ENCODE measurements at places on chromosomes 4 and X.
A peak's percentile ranks its signal among the peaks of the same experiment; 100 is the strongest.

DNA sequence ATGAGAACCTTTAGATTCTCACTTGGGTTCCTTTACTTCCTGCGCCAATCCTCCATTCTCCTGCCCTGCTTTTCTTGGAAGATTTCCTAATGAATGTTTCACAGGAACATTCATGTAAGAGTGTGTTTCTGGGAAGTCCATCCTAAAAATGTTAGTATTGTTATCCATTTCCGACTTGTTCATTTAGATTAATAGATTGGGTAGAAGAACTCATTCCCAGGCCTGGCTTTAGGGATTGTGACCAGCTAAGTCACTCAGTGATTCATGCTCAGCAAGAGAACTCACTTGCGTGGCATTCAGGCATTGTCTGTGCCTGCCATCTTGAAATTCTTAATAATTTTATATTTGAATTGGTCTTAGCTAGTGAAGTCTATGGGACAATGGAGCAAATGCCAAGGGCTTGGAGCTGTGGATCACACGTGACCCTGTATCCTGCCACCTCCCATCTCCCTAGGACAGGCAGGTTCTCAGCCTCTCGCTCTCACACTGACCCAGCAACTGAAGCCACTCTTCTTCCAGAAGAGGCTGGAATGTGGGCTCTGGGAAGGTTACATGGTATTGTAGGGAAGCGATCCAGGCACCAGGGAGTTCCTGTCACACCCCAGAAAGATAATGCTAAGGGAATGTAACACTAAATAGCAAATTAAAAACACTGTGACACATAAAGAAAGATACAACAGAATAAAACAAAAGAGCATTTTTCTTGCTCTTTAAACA, 562.1 kb downstream of the TMA16 start:
- DNase-seq: no peak

GRCh38 chr4:76624931-76625715, 190.1 kb downstream of the SHROOM3 start:
- DNase-seq: no peak

GRCh38 chrX:29690061-29690460, 525.3 kb upstream of the MAGEB2 start:
- DNase-seq: no peak

GRCh38 chrX:39772057-39772832, 325.5 kb downstream of the BCOR start:
- peak; percentile 30 for DNase-seq

- no peak for DNase-seq
These were observed 86.2 kb downstream of the TEX13A start for GRCh38 chrX:105134273-105134672.

- DNase-seq: no peak
These were observed 8.7 kb downstream of the FRG2 start for GRCh38 chr4:190018201-190018920.

DNA sequence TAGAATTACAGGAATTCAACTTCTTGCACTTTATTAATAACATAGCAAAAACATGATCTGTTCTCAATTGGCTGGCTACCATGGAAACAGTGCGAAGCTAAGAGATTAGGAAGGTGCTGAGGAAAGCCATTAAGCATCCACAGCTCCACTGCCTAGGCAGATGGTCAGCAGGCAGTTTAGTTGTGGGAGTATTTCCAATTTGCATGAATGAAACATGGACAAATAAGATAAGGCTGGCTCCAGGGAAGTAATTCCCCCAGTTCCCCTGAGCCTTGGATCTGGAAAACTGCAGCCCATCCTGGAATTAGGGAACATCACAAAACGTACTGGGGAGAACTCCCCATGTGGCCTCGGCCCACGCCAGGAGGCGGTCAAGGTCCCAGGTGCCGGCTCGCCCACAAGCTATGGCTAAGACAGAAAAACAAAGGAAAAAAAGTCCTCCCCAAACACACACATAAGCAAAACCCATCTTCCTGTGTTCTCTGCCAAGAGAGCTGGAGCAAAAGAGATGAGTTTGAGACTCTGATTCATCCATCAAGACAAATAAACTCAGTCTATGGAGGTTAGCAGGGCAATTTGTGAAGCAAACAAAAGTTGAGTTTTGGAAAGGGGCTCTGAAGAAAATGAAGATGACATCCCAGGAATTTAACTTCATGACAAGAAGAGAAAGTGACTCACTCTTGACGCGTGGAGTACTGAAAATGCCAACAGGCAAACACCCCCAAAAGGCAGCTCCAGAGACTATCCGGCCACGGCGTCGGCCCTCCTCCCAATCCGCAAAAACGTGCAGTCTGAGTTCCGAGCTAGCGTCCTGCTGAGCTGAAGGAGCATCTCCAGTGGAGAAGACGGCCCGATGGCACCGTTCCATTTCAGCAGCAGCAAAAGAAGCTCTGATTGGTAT, 45.1 kb downstream of the IGFBP7 start:
- no peak for DNase-seq

DNA sequence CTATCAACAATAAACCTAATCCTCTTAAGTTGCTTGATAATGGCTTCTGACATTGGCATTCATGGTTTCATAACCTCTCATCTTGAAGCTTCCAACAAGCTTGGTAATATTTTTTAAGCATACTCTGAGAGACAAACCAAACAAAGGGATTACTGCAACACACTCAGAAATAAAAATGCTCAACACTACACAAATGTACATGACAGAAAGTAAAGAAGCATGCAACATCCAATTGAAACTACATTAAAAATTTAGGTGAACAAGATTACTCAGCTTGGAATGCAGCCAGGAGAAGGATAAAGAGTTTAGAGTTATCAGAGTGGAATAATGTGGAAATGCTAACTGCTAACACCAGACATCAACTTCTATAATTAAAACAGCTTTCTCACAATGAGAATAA, 1136.6 kb upstream of the PABPC4L start:
- no peak for DNase-seq

GRCh38 chr4:20370274-20370673, 118.6 kb downstream of the SLIT2 start:
- no peak for DNase-seq

DNA sequence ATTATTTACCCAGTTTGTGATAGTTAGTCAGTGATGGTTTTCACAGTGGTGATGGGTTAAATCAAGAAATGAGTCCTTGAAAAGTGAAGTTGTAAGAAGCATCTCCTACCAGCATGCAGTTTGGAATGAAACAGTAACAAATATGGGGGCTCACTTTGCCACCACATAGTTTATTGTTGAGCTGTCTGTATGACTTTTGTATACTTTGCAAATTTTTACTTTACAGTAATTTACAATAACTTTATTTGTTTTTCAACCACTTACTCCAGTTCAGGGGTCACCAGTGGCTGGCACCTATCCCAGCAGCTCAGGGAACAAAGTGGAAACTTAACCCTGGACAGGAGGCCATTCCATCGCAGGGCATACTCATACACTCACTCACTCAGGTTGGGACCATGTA, 64.5 kb upstream of the ANKRD50 start:
- no peak for DNase-seq

- DNase-seq: no peak
These were observed 2.5 kb downstream of the AADAT start for GRCh38 chr4:170087163-170087700.

DNA sequence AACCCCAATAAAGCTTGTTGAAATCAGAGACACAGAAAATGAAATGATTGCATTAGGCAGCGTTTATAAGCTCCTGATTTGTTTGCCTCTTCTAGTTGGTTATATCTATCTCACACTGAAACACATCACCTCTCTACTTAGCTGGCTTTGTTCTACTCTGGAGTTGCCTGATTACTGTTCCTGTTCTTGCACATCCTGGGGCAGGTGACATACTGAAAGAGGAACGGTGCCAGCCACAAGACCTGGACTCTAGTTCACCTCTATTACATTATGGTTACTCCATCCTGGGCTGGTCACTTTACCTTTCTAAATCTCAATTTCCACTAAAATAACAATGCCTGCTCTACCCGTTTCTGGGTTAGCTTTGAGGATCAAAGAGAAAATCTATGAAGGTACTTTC, 47.9 kb downstream of the TRIM2 start:
- no peak for DNase-seq

DNA sequence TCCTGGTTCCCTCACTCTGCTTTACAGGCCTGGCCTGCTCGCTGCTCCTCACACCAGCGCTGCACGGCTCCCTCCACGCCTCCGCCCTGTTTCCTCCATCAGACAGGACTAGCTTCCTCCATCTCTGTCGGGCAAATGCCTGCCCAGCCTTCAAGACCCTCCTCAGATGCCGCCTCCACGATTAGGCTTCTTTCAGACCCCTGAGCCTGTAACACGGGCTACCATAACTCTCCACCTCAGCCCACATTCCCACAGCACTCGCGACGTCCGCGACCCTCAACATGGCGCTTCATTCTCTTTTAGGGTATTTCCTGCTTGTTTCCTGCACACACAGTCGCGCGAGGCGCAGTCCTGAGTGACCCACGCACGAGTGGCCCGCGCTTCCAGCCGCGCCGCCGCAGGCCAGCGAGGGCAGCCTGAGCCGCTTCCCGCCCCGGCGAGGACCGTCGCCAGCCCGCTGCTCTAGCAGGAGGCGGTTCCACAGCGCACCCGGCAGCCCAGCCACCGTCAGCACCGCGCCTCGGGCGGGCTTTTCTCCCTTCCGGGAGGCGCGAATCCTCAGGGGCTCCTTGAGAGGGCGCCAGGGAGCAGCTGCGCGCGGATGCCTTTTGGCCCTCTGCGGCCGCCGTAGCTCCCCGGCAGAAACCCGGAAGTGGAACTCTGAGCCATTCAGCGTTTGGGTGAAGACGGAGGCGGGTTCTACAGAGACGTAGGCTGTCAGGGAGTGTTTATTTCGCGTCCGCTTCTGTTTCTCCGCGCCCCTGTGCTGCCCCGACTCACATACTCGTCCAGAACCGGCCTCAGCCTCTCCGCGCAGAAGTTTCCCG, at the start of gene FRG1:
Gene FRG1, plus strand, starts transcription at position 695 of the 827 bp plus-strand sequence. CDS start 138 bp downstream, outside the sequence.
- DNase-seq: peak; percentile 94

DNA sequence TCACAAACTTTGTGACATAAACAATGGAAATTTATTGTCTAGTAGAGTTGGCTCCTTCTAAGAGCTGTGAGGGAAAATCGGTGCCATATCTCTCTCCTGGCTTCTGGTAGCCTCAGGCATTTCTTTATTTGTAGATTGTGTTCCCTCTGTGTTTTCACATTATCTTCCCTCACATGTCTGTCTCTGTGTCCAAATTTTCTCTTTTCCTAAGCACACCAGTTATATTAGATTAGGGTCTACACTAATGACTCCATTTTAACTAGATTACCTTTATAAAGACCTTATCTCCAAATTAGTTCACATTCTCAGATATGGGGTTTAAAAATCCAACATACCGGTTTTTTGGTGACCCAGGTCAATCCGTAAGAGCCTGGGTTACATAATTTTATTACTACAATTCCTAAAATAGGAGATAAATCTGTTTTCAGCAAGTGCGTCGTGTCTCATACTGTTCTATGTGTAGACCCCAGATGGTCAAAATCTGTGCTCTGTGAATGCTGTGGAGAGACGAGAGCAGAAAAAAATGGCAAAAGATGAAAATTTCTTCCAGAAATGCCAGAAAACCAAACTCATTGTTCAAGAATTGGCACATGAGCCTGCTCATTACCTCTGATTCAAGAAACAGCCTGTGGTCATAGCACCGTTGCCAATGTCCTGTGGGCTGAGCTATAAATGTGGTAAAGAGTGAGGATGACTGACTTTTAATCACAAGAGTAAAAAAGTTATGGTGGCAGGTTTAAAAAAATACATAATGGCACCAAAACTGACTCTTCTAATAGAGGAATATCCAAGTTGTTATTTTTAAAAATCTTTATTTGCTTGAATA, 574.7 kb downstream of the PCDH7 start:
- DNase-seq: no peak

DNA sequence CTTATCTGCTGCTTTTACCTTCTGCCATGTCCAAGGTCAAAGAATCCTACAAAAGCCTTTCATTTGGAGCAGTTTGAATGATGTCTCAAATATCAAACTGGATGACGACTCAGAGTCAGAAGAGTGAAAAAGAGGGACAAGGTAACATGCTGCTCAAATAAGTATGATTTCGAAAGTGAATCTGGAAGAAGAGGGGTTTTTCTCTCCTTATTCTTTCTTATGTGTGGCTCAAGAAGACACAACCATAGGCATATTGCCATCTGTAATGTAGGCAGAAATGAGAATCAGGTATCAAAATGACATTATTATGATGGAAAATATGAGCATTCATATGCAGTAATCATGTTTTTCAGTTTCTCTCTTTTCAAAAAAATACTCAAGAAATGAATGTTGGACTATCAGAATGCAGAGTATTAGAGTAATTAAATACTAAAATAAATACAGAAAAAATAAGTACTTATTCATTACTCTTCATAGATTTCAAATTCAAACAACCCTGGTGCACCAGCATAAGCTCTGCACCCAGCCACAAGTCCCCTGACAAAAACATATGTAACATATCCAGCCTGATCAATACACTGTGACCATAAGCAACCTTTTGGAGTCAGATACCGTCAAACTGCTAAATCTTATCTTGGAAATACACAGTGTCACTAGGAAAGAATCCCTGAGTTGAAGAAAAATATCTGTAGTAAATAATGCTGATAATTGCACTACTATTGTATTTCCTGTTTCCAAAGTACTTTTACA, 468.6 kb downstream of the INPP4B start:
- DNase-seq: no peak

- DNase-seq: no peak
These were observed 360.4 kb upstream of the NWD2 start for GRCh38 chr4:36884151-36884550.

DNA sequence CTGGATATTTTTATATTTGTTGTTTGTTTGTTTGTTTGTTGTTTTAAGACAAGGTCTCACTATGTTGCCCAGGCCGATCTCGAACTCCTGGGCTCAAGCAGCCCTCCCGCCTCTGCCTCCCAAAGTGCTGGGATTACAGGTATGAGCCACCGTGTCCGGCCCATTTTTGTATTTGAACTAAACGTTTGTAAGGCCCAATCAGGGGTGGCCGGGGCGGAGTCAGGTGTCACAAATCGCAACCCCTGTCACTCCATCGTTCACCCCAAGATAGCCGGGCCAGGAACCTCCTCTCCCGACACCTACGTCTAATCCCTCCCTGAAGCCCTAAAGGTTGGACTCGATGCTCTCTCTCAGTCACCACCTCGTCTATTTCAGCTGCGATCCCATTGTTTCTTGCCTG, 722 bp upstream of the EFHC2 start:
- DNase-seq: peak; percentile 18

DNA sequence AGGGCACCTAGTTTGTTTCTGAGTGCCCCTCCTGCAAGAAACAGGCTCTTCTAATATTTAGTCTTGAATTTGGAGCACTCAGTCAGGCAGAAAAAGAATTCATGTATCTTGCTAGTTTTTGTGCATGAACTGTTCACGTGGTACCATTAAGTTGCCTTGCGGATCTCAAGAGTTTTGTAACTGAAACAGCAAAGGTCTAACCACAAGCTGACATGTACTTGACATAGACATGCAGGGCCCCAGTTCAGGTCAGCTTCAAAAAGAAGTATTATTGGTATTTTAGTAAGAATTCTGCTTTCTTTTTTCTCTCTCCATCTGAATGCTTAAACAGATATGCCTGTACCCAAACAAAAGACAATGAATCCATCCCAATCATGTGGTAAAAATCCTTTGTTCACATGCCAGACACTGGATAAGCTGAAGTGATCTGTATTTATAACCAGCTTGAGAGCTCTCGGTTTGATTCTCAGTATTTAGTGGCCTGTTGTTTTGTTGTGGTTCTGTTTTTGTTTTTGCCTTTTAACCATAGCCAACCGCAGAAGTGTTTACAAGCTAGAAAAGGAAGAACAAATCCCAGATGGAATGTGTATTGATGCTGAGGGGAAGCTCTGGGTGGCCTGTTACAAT, 13.0 kb downstream of the RGN start:
- no peak for DNase-seq

- peak; percentile 54 for DNase-seq
These were observed 1.4 kb downstream of the ELOVL6 start for GRCh38 chr4:110196871-110197528.

GRCh38 chr4:142091691-142092182, 455.4 kb downstream of the IL15 start:
- DNase-seq: no peak
